GM20000 (cell line): ENCODE measurements at places on chromosomes 4 and X.
A peak's percentile ranks its signal among the peaks of the same experiment; 100 is the strongest.

DNA sequence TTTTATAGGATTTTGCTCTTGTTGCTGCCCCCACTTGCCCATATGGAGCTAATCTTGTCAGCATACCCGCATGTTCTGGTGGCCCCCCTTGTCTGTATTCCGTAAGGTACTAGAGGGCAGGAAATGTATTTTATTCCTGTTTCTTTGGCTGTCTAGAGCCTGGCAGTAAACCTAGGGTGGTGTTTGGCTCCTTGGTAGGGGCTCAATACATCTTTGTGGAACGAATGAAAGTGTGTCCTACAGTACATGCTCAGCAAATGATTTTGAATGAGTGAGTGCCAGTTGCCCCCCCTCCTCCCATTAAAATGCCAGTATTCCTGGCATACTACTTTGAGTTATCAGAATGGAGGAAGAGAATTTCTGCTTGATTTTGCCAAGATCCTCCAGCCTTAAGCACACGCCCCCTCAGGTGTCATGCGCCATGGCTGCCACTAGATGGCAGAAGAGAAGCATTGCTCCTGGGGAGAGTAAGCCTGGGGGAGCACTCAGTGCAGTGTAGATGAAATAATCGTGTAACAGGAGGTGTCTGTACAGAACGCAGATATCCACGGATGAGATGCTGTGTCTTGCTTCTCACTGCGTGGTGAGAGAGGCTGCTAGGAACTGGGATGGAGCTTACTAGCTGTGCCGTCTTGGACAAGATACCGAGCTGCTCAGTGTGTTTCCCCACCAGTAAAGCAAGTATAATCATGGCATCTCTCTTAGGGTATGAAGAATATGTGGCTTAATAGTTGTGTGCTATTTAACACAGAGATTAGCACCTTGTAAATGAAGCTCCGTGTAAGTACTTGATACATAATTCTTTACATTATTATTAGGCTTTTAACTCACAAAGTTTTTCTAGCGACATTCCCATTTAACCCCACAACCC is 17.2 kb upstream of the RNF212 start:
- peak; percentile 82 for DNase-seq

- DNase-seq, result no peak
Observed at GRCh38 chrX:68942104-68942503, 113.3 kb downstream of the EFNB1 start.

GRCh38 chr4:21387683-21388082 is 560.9 kb downstream of the KCNIP4 start:
- DNase-seq, result no peak

- DNase-seq, result peak; percentile 8
Observed at GRCh38 chr4:38949411-38950051, 81.9 kb downstream of the FAM114A1 start.

GRCh38 chr4:189600718-189601435 is 339.8 kb upstream of the FRG1 start:
- no peak for DNase-seq

GRCh38 chr4:14415146-14415545 is 587.1 kb upstream of the CPEB2 start:
- DNase-seq, result no peak

DNA sequence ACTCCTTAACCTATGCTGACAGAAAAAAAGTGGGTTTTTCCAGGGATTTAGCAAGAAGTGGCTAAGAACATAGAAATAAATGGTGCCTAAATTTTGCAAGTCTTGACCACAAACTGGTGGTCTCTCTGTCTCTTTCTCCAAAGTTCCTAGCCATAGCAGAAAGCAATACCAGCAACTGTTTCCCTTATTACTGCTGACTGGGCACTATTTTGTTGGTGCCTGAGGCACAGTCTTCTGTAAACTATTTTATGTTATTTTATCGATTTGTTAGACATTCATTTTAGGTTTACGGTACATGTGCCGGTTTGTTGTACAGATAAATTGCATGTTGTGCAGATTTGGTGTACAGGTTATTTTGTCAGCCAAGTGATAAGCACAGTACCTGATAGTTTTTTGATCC is 234.6 kb upstream of the TECRL start:
- DNase-seq, result no peak

DNA sequence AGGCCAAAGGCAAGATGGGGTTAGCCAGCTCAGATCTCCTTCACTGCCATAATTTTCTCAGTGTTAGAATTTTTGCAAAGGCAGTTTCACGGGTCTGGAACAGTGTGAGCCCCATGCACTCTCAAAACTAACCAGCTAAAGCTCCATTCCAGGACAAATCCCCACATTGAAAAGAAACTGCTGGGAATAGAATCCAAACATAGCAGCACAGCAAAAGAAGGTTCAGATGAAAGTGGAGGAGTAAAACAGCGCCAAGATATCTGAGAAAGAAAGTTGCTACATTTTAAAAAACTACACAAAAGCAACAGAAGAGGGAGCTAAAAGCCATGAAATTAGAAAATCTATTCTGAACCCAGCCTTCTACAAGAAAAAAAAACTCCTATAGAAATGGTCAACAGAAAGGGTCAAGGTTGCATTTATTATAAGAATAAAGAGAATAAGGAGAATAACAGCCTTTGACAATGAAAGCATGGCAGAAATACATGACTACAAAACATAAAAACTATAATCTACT is 39.6 kb upstream of the SLC7A3 start:
- peak; percentile 12 for DNase-seq
